ENCODE measurements at places on chromosomes 4 and X.

DNA sequence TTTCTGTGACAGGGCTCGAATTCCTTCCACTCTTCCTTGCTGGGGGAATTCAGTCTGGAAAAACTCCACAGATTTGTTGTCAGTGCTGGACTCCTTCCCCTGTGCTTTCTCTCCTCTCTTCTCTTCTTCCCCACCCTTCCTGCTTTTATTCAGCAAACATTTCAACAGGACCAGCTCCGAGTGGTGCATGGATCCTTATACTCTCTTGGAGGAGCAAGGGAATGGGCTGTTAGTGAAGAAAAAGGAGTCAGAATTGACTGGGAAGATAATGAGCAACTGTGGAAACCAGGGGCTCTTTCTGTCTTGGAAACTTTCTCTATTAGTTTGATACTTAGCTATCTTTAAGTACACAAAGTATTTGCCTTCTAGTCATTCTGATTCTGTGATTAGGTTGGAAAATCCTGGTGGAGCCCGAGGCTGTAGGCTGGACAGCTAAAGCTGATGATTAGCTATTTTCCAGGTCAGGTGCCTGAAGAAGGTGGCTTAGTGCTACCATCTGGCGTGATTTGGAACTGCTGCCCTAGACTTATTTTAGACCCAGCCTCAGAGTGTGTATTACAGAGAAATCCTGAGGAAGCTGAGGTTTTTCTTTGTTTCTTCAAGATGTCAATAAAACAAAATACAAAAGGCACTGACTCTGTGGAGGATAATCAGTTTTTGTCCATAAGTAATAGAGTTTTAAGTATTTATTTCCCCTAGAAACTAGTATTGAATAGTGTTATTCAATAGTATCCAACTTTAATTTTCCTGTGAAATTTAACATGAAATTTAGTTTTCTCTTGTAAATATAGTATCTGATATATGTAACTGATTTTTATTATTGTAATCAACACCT lies 38.4 kb downstream of the NAP1L5 start:
- no peak for DNase-seq

GRCh38 chr4:159248384-159249178 lies 145.7 kb downstream of the RAPGEF2 start:
- DNase-seq, result no peak

- DNase-seq, result no peak
Observed at GRCh38 chr4:185903205-185903604, 91.2 kb upstream of the SORBS2 start.

DNA sequence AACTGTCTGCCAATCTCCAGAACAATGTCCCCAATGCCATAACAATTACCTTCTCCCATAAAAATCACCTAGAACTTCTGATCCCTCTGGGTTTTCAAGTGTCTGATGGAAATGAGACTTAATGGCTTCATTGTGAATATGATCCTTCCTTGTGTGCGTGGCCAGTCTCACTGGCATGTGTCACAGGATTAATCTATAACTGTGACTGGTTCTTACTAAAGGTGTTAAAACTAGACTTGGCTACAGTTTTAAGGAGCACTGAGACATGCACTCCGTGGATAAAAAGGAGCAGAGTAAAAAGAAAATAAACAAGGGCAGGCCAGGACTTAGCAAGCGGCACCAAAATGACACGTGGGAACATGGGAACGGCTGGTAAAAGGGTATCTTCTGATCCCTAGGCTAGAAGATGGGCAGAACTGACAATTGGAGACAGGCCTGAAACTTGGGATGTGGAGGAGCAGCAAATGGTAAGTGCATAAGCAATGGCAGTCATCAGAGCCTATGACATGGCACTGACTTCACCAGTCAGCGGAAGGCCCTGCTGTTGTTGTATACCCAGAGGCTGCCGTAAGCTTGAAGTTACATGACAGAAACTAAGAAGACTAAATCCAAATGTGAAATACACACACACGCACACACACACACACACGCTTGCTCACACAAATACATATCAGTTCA lies 256.6 kb upstream of the NOCT start:
- no peak for DNase-seq

DNA sequence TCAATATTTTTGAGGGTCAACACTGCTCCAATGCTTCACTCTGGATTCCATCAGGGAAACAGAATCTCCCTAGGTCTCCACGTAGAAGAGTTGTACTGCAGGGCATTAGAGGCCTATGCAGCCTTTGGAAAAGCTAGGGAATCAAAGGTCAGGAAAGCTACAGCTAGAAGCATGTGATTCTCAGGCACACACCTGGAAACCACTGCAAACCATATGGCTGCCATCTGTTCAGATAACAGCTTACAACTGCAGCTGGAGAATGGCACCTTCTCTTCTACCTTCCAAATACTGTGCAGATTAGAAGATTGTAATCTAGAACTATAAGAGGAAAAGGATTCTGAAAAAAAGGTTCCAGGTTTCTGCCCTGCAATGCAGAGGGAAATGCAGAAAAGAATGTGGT lies 60.6 kb downstream of the BTC start:
- no peak for DNase-seq

- no peak for DNase-seq
Observed at GRCh38 chrX:13933851-13934250, 95.8 kb downstream of the GEMIN8 start.

- no peak for DNase-seq
Observed at GRCh38 chrX:53347948-53348347, 66.6 kb upstream of the IQSEC2 start.

DNA sequence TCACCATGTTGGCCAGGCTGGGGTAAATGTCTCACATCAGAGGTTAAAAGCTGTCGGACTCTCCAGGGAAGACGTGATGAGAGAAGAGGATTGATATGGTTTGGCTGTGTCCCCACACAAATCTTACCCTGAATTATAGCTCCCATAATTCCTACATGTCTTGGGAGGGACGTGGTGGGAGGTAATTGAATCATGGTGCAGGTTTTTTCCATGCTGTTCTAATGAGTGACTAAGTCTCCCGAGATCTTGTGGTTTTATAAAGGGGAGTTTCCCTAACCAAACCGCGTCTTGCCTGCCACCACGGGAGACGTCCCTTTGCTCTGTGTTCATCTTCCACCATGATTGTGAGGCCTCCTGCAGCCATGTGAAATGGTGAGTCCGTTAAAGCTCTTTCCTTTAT lies 64.4 kb downstream of the ASMT start:
- no peak for DNase-seq

- no peak for DNase-seq
Observed at GRCh38 chrX:24702362-24703184, 8.9 kb downstream of the POLA1 start.

GRCh38 chr4:99383399-99383798 lies 30.9 kb upstream of the ADH1C start:
- DNase-seq, result no peak

Data from stimulated activated CD8-positive, alpha-beta memory T cell treated with anti-CD3 and anti-CD28 coated beads, Interleukin-7, amount 100 ng/mL, for 48 hours (primary cell).